ENCODE measurements at places on chromosomes 4 and X.
A peak's percentile ranks its signal among the peaks of the same experiment; 100 is the strongest.

GRCh38 chr4:108072300-108072699 lies 82.6 kb downstream of the HADH start:
- DNase-seq, result peak; percentile 78

DNA sequence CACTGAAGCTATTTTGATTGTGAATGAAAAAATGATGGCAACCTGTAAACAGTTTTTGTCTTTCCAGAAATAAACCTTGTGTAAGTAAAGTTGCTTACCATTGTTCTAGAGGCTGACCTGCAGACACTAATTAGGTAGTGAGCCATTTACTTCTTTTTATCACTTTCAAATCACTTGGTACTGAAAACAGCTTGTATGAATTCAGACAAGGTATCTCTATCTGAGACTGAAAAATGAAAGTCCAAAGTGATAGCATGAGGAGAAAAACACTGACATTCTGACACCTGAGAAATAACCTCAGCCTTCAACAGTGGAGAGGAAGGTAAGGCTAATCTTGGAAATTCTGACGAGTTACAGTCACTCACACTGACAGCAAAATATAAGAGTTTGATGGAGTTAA lies 238.8 kb downstream of the GPC3 start:
- DNase-seq, result no peak

DNA sequence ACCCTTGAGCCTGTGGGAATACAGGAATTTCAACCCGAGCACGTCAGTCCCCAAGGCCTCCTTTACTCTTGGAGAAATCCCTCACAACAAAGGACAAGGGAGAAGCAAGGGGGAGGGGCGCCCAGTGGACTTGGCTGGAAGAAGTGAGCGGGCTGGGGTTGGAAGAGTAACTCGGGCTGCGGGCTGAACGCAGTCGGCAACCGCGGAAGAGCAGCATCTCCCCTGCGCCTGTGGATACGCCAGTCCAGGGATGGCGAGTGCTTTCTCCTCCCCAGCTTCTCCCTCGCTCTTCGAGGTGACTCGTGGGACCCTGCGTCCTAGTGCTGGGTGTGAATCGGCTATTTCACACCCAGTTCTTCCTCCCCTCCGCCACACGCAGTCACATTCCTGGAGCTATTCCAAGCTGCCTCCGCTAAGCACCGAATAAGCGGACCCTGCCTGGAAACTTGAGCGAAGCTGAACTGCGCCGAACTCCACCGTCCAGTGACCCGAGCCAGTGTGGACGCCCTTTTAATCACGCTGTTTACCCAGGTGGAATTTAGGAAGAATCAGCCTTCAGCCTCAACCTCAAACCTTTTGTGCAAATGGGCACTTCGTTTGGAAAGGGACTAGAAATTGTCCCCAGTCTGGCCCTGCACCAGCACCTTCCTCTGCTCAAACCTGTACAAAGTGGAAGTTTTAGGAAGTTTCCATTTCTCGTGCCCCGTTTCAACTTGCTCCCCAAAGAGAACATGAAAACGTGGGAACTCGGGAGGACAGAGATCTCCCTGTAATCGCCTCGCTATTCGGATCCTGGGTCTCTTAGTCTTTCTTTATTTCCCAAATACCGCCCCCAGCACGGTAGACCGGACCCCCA lies 64.3 kb upstream of the WDR17 start:
- DNase-seq, result no peak

GRCh38 chr4:90226734-90227133 lies 99.5 kb downstream of the CCSER1 start:
- no peak for DNase-seq

Data from CD4-positive, alpha-beta T cell treated with Interleukin-6 for 4 hours (primary cell).